CD4-positive, alpha-beta memory T cell (primary cell): ENCODE measurements at places on chromosomes 4 and X. TPM values are rescaled to one million over a fixed set of nuclear protein-coding genes. Genes with fewer than 3 reads are reported as not detected.

RHOXF1 gene
- 2.1 TPM for total RNA-seq

ARHGAP10 gene
- total RNA-seq: 8.2 TPM

- no peaks in the 10 kb centered on the region for H3K36me3 ChIP-seq
- H3K4me1 ChIP-seq: peaks cover 15% of the 10 kb centered on the region
- H3K4me3 ChIP-seq: no peak overlapping the region
- no peak for DNase-seq
- no peak overlapping the region for H3K27ac ChIP-seq
- no peaks in the 10 kb centered on the region for H3K27me3 ChIP-seq
Observed at GRCh38 chr4:76022677-76023076, 620 bp downstream of the CXCL10 start.

DNA sequence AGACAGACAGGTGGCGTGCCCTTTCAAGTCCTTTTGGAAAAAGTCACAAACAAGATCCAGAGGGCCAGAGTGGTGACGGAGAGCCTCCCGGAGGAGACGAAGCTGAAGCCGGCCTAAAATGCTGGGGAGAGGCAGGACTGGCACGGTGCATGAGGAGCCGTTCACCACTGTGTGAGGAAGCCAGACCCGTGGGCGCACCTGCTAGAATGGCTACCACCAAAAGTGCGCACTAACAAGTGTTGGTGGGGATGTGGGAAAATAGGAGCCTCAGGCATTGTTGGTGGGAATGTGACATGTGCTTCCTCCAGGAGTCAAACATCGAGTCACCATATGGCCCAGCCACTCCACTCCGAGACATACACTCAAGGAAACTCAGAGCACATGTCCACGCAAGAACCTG, 67.4 kb upstream of the HELT start:
- no peaks in the 10 kb centered on the region for H3K36me3 ChIP-seq
- H3K4me3 ChIP-seq: no peak overlapping the region
- no peak overlapping the region for H3K27ac ChIP-seq

DNA sequence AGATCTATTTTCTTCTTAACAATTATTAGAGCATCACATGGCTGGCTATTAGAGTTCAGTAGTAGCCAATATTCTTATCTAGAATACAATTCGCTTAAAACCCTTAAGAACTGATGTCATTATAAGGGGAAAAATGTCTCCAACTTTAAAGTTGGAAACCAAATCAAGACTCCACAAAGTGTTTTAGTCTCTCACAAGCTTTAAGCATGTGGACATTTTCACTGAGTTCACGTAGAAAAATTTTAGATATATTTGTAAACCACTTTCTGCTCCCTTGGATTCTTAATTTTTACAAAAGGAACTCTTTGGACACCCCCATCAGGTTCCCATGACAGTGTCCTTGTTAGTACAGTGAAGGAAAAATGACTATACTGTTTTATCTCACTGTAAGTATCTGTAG, 123.9 kb upstream of the NAP1L5 start:
- H3K4me1 ChIP-seq: peaks cover 33% of the 10 kb centered on the region
- DNase-seq: no peak
- H3K36me3 ChIP-seq: no peaks in the 10 kb centered on the region
- H3K27ac ChIP-seq: no peak overlapping the region
- H3K4me3 ChIP-seq: no peak overlapping the region

DNA sequence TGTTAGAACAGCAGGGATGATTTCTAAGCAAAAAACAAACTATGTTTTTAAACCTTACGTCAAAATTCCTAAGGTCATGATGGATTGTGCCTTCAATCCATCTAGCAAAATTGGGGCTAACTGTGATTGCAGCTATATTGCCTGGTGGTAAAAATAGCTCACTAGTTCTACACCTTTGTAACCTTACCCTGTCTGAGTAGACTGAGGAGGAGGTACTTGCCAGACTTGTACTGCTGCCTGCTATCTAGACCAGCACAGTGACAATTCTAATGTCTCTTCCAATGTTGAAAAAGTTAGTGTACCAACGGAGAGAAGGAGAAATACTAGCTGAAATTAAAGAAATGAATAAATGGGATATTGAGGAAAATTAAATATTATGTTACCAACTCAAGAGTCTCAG, 30.3 kb downstream of the ATP11C start:
- no peak overlapping the region for H3K27ac ChIP-seq
- H3K4me3 ChIP-seq: no peak overlapping the region
- no peaks in the 10 kb centered on the region for H3K36me3 ChIP-seq
- H3K4me1 ChIP-seq: peaks cover 5% of the 10 kb centered on the region
